OCI-LY7 (cell line): ENCODE measurements at places on chromosomes 7 and 10.

DNA sequence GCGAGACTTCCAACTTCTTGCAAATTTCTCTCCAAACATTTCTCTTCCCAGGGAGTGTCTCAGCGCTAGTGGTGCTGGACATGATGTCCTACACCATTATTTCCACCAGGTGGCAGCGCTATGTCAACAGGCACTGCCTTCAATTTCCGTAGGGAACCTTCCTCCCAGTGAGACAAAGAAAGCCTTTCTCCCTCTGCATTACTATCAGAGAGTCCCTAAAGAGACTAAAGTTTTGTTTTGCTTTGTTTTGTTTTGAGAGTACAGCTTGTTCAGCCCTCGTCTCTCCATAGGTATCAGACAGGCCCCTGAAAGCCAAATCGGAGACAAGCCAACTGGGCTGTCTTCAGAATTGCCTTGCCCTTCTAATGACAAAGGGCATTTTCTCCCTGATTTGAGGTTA lies 44.2 kb upstream of the GGCT start:
- peak; percentile 61 for DNase-seq

- no peak for DNase-seq
Measured at GRCh38 chr10:72353965-72354355, 759 bp downstream of the DNAJB12 start.

GRCh38 chr10:48737886-48738285 lies 53.2 kb downstream of the WDFY4 start:
- DNase-seq, result no peak

- DNase-seq, result no peak
Measured at GRCh38 chr7:112105584-112106530, 100.3 kb downstream of the DOCK4 start.

GRCh38 chr7:87345962-87346371 lies 503 bp downstream of the CROT start:
- DNase-seq, result no peak

GRCh38 chr7:96671854-96672253 lies 37.8 kb downstream of the SEM1 start:
- no peak for DNase-seq

DNA sequence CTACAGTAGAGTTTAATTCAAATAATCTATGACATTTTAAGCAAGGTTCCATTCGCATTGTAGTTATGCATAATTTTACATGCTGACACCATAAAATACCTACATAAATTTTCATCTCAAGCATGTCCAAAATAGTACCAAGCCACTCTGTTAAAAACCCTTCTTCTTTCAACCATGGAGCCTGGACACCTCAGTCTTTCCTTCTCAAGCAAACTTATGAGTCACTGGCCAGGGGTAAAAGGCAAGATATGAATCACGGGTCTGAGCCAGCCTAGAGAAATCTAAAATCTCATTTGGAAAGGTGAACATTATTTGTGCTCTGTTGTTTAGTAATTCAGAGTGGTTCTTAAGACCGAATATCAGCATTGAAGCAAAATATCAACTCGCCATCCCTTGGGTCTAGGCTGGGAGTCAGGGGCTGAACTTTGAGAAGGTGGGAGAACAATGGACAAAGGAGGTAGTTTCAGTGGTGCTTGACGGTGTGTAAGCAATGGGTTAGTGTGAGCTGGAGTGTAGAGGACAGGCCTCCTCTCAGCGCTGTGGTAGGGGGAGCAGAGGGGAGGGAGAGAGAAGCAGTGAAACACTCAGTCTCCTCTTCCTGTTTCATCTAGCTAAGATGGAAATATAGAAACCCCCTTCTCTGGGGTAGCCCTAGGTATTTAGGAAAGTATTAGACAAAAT lies 19.1 kb upstream of the GPAM start:
- DNase-seq, result no peak

DNA sequence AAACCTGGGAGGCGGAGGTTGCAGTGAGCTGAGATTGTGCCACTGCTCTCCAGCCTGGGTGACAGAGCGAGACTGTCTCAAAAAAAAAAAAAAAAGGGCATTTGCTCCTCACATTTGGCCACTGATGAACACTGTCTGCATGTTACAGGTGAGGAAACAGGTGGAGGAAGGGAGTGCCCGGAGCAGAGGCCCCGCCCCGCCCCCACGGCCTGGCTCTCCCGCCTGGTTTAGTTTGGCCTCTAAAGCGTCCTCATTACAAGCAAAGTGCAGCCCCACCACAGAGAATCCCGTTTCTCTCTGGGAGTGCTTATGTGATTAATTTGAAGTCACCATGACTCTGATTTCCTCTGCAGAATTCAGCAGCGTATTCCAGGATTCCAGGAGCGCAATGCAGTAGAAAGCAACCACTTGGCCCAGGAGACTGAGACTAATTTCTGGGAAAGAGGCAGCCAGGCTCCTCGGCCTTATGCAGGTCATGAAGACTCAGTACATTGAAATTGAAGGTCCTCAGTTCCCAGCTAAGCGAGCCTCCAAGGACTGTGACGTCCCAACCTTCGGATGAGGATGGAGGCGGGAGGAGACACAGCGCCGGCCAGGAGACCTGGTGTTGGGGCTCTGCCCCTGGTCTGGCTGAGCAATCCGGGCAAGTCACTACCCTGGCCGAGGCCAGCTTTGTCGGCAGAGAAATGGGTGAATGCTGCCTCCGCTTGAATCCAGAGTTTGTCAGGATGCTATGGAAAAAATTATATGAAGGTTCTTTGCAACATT lies 44.7 kb downstream of the RBM17 start:
- no peak for DNase-seq

GRCh38 chr10:71782917-71783490 lies 9.7 kb upstream of the VSIR start:
- DNase-seq, result no peak

- no peak for DNase-seq
Measured at GRCh38 chr7:138668946-138669345, 32.2 kb downstream of the SVOPL start.

GRCh38 chr10:74081941-74082718 lies 68.5 kb downstream of the AP3M1 start:
- no peak for DNase-seq

GRCh38 chr10:110822712-110823311 lies 48.9 kb upstream of the PDCD4 start:
- DNase-seq, result no peak

GRCh38 chr7:24800073-24800472 lies 42.8 kb upstream of the GSDME start:
- no peak for DNase-seq

GRCh38 chr10:124037286-124037685 lies 56.1 kb downstream of the CHST15 start:
- DNase-seq, result no peak

DNA sequence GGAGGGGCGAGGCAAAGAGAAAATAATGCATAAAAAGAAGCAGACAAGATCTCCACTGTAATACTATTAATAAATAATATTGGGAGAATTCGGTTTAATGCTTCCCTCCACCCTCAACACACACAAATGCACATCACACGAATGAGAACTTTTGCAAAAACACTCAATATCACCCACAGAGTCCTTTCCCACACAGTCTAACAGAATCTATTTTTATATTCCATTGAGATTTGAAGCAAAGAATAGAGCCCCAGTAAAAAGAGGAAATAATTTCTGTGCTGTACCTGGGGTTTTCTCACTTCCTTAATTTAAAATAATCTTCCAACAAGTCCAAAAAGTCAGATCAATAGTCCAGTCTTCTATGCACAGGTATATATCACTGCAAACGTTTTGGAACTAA lies 17.0 kb downstream of the PIK3AP1 start:
- peak; percentile 64 for DNase-seq

DNA sequence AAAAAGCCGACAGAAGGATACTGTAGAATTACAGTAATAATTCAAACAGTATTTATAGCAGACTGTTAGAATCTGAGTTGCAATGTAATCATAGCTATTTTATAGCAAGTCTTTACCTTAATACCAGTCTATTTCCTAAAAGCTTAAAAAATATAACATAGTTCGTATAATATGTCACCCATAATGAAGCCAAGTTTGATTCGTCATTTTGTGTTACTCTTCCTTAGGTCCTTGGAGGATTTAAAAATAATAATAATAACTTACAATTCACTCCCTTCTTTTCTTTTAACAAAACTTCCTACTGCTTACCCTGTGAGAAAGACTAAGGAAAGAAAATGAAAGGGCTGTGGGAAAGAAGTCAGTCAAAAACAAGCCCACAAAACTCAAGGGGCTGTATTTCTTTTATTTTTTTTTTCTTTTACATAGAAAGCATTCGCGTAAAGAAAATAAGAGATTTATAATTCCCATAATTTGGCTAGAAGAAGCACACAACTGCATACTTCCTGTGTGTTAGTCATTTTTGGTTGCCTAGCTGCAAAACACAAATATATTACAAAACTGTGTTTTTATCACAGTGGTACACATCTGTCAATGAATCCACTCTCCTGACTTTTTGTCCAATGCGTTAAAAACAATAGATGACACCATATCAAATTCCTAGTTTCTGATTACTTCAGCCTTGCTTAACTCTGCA lies 187.2 kb upstream of the CELF2 start:
- DNase-seq, result no peak

DNA sequence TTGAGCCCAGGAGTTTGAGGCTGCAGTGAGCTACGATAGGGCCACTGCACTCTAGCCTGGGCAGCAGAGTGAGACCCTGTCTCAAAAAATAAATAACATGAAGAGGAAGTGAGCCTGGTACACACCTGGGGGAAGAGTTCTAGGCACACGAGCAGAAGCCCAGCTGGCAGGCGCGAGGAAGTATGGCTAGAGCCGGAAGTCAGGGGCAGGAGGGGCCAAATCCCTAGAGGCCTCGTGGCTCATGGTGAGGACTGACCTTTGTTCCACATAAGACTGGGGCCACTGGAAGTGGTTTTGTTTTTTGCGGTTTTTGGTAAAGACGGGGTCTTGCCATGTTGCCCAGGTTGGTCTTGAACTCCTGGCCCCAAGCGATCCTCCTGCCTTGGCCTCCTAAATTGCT lies 117.6 kb downstream of the HIP1 start:
- peak; percentile 94 for DNase-seq

GRCh38 chr7:104933022-104933421 lies 81.0 kb upstream of the KMT2E start:
- no peak for DNase-seq

GRCh38 chr10:16746856-16747255 lies 70.4 kb downstream of the RSU1 start:
- DNase-seq, result no peak

DNA sequence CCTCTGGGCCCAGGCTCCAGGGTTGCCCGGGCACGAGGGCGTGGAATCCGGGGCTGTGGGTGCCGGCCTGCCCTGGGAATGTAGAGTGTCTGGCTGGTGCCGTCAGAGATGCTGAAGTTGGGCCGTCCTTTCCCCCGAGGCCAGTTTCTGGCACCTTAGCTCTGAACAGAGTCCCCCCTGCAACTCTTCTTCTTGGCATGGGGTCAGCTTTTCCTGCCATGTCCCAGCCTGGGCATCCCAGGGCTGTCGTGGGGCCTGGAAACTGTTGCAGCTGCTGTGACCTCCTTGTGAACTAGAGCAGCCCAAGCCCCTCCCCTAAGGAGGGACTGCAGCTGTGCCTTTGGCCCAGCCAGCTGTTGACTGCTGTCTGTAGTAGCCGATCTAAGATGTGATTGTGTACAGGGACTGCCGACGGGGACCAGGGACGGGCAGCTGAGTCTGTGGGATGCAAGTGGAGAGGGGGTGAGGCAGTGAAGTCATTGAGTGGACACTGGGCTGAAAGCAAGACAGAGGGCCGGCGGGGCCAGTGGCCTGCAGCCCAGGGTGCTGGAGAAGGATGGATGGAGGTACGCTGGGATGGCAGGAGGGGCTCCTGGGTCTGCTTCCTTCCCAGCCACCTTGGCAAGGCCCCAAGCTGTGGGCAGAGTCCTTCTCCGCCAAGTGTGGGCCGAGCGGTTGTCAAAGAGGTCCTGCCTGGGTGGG lies 35.8 kb downstream of the GBX1 start:
- DNase-seq, result no peak

DNA sequence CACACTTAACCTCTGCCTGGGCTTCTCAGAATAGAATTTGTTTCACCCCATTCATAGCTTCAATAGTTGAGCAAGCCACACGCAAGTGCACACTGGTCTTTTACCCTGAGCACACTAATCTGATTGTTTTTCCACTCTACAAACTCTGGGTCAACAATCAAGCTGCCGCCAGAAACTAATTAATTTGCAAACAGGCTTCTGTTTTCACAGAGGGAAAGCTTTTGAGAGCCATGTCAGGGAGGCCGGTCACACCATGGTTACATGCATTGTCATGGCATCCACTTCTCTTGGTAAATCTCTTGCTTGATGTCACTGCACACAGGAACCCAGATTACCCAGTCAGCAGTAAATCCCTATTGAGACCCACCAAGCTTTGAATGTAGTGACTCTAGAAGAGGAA lies 154.2 kb downstream of the SEMA3A start:
- no peak for DNase-seq

DNA sequence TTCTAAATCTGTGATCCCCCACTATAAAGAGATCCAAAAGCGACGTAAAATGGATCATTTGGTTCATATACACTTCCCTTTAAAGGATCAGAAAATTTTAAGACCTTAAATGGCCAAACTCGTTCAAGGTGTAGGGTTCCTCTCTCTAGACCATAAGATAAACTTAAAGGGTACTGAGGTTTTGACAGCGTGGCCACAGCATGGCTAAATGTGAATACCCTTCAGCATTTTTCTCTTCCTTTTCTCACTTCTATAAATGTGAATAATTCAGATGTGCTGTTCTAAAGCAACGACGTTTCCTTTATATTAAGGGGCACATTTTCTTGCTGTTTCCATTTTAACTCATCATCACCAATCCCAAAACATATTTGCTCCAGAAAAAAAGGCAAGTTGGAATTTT lies 5.2 kb downstream of the ZCWPW1 start:
- no peak for DNase-seq

- DNase-seq, result no peak
Measured at GRCh38 chr10:132841615-132841975, 55.6 kb upstream of the NKX6-2 start.

DNA sequence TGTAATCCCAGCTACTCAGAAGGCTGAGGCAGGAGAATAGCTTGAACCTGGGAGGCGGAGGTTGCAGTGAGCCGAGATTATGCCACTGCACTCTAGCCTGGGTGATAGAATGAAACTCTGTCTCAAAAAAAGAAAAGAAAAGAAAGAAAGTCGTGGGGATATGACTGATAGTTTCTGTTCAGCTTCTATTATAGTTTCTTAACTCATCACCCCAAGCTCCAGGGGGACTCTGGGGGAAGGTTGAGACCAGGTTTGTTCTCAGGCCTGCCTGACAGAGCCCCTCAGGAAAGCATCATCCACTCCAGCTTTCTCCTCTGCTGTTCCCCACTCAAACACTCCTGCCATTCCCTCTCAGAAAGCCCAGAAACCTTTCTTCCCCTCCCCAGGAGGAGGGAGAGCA lies 542.4 kb upstream of the GALNT17 start:
- DNase-seq, result no peak

DNA sequence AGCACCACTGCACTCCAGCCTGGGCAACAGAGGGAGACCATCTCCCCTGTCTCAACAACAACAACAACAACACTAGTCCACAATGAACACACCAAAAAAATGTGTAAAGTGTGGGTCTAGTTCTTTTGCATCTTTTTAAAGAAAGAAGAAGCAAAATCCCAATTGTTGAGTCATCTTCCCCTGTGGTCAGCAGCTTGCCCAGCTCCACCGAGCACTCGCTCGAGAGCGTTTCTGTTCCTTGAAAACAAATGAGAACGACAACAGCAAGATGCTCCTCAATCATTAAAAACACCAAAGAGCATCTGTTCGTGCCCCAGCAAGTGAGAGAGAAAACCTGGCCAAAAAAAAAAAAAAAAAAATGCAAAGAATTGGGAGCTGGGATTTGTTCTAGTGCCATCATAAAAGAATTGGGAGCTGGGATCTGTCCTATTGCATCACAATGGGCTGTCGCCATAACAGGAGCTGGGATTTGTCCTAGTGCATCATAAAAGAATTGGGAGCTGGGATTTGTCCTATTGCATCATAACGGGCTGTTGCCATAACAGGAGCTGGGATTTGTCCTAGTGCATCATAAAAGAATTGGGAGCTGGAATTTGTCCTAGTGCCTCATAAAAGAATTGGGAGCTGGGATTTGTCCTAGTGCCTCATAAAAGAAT lies 118.1 kb downstream of the PTPRN2 start:
- no peak for DNase-seq
